PC-3 (cell line): ENCODE measurements at places on chromosomes 11 and 22.

- no peak for DNase-seq
Observed at GRCh38 chr22:42711281-42711731, 9.4 kb downstream of the A4GALT start.

GRCh38 chr11:130611791-130612251 lies 163.4 kb downstream of the ADAMTS15 start:
- peak; percentile 52 for DNase-seq

- DNase-seq: no peak
Observed at GRCh38 chr11:113278925-113279324, 35.5 kb upstream of the TTC12 start.

GRCh38 chr11:35157814-35158700 lies 19.1 kb downstream of the CD44 start:
- DNase-seq: no peak

- peak; percentile 76 for DNase-seq
Observed at GRCh38 chr11:78664636-78665035, 90.0 kb upstream of the NARS2 start.

DNA sequence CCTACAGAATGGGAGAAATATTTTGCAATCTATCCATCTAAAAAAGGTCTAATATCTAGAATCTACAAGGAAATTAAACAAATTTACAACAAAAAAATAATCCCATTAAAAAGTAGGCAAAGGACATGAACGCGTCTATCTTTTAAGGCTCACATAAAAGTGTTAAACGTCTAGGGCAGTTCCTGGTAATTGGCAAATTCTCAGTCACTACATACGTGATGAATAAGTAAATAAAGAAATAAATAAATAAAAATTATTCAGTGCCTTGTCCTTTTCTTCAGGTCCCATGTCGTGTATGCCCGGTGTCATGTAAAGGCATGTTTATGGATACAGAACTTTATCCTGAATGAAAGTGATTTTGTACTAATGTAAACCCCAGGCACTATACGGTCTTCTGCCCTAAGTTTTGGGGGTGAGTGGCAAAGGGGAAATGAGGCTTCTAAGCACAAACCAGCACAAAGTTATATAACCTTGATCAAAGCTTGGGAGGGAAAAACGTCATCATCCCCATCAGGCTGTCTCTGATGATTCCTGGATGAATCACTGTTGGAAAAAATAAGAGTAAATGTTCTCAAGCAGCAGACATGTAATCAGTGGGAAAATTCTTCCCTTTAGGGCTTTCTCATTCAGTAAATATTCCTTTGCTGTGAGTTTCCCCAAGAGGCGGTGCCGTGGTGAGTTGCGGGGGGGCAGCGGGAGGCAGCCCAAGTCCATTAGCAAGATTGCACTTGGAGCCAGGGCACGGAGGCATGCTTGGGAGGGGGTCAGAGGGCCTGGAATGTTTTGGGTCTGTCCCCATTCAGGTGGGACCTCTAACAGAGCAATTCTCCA lies 30.4 kb upstream of the MICAL2 start:
- peak; percentile 96 for DNase-seq

DNA sequence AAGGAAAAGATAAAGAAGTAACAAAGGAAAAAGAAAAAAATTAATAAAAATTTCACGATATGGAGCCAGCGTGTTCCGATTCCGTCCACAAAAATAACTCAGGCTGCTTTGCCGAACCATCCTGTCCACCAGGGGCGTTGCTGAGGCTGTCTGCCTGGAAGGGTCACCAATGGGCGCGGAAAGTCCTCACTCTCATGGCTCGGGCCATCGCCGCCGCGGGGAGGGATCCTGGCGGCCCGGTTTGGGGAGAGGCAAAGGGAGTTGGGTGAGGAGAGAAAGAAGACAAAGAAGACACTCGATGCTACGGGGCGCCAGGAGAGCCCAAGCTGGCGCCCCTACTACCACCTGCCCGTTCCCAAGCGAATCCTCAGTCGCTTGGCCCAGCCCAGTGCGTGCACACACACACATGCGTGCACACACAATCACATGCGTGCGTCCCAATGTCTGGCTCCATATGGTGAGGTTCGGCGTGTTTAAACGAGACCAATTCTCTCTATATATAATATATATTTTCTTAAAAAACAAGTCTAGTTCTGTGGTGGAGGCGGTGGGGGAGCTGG lies 5.6 kb upstream of the PYGM start:
- no peak for DNase-seq

DNA sequence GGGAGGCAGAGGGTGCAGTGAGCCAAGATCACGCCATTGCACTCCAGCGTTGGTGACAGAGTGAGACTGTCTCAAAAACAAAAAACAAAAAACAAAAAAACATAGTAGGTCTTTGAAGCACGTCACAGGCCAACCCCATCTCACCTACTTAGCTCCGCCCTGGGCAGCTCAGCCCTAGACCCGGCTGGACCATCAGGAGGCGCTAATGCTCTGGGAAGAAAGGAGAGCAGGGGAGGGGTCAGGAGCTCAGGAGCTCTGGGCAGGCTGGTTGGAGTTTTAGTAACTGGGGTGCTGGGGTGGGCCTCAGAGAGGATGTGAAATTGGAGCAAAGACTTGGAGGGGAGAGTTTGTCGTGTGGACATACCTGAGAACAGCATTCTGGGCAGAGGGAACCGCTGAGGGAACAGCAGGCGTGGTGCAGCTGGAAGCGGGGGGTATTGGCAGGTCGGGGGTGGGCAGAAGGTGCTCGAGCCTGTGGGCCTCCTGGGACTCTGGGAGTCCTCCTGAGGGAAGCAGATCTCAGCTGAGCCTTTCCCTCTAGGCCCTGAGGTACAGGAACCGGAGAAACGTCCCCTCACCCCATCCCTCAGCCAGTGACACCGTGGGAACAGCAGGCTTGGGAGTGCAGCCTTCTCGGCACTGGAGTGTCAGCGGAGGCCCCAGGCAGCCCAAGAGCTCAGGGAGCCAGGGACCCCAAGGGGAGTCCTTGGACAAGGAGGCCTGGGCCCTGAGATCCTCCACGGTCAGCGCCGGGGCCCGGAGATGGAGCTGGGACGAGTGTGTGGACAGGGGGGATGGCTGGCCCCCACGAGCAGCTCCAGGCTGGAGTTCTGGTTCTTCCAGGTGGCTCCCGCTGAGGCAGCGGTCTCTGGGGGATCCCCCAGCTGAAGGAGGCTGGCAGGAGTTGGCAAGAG lies 2.2 kb upstream of the RPS6KA4 start:
- DNase-seq: peak; percentile 79

DNA sequence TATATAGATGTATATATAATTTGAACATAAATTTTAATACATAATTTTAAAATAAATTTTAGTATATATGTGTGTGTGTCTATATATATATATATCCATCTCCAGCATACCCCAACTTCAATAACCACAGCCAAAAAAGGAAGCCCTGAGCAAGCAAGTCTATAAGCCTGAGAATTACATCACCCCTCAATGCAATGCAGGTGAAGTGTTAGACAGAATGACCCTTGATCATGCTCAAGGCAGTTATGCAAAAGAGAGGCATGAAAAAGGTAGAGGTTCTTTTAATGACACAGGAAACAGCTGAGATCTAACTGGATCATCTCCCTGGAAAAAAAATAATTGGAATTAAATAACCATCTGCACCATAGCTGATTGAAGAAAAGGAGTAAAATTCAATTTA lies 557.9 kb upstream of the ANO5 start:
- no peak for DNase-seq

- DNase-seq: peak; percentile 54
Observed at GRCh38 chr11:76623171-76623883, 47.2 kb downstream of the LRRC32 start.

GRCh38 chr11:112790286-112790685 lies 170.9 kb upstream of the NCAM1 start:
- DNase-seq: no peak

- DNase-seq: no peak
Observed at GRCh38 chr11:73154178-73154577, 12.1 kb upstream of the FCHSD2 start.

DNA sequence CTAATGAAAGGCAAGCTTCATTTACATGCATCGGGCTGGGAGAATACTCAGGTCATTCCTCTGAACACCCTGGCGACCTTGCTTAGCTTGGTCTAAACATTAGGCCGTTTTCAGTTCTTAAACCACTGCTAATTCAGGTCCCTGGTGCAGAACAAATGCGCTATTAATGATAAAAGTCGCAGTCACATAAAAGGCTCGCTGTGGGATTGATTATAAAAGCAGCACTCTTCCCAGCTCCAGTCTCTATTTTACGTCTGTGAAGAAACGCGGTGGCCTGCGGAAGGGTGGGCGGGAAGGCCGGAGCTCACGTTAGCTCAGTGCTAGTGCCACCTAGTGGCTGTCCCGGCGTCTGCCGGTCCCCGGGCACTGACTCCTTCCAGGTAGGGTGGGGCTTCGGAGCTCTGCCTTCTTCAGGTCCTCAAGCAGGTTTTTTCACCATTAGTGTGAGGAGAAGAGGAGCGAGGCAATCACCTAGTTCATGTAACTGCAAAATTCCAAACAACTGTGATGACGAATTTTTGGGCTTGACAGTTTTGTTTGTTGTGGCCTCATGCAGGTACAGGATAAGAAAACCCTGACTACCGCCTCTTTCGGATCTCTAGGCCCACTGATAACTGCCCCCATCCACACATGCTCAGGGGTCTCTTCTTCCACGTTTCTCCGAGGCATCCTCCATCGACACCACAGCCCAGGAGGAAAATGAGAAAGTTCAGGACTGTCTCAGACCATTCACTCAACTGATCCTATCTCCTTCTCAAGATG lies 66.5 kb upstream of the CLMP start:
- DNase-seq: peak; percentile 96

DNA sequence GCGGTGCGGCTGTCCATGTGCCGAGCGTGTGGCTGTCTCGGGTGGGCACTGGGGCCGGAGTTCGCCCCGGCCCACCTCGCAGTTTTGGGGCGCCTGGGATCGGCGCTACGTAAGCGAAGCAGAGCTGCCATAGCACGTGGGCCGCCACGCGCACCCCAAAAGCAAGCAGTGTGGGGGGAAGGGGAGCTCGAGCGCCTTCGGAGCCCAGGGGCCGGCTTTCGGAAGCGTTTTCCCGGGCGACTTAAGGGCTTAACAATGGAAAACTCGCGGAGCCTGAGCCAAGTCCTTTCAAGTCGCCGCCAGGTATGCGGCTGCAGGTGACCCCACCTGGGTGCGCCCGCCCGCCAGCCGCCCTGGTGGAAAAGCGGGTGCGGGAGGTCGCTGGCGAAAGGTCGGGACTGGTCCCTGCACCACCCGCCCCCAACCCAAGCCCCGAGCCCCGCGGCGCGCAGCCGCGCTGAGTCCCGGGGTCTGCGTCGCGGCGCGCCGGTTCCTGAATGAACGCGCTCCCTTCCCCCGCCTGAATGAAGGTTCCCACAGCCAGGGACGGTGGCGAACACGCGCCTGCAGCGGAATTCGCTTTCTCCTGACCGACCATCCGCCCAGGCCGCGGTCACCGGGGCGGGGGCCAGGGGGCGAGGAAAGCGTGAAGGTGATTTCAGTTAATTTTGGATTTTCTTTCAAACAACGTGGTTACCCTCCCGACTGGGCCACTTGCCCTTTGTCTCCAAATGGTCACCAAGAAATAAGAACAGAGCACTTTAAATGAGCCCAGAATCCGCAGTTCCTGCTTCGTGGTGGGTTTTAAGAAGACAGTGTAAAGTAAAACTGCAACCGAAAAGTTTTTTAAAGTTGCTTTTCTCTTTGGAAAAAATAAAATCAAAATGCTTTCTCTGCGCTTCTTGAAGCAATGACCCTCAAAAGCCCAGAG lies 2.8 kb upstream of the CCND1 start:
- DNase-seq: peak; percentile 74

GRCh38 chr11:15720460-15720859 lies 605.7 kb downstream of the INSC start:
- DNase-seq: no peak

GRCh38 chr11:104096900-104097299 lies 60.5 kb downstream of the DDI1 start:
- no peak for DNase-seq

GRCh38 chr11:65776196-65776595 lies 4.6 kb downstream of the AP5B1 start:
- no peak for DNase-seq

GRCh38 chr11:22688914-22689313 lies 22.5 kb downstream of the GAS2 start:
- no peak for DNase-seq

DNA sequence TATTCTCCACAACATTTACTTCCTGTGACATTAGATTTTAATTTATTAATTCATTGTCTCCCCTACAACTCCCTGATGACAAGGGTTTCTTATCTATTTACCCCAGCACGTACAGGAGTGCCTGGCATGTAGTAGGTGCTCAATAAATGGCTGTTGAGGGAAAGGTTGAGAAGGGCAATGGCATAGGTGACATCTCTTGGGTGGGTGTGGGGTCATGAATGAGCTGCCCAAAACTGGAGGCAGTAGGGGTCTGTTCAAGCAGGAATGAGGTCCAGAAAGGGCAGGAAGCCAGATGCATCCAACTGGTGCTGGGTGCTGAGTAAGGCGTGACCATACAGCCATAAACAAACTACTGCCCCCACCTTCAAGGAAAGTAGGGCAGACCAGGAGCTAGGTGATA lies 2.8 kb downstream of the VWCE start:
- DNase-seq: no peak

GRCh38 chr11:108698844-108699642 lies 34.2 kb downstream of the DDX10 start:
- no peak for DNase-seq

DNA sequence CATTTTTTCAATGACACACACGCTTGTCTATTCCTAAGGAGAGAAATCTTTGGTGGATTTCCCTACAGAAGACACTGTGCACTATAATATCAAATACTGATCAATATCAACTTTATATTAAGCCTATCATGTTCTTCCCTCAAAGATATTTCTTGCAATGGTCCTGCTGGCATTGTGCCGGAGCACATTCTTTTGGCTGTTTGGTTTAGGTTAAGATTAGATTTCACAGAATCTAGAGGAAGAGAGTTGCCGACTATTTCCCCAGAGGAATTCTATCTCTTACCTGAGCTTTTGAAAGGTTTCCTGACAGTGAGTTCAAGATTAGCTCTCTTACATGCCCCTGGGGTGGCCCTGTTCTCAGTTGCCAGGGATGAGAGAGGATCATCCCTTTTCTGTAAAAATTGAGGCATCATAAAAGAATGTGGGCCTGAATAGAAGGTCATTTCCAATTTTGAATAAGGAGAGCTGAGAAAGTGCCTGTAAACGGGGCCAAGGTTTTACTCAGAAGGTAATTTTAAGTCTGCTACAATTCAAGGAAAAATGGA lies 180.6 kb upstream of the ARHGAP20 start:
- no peak for DNase-seq

DNA sequence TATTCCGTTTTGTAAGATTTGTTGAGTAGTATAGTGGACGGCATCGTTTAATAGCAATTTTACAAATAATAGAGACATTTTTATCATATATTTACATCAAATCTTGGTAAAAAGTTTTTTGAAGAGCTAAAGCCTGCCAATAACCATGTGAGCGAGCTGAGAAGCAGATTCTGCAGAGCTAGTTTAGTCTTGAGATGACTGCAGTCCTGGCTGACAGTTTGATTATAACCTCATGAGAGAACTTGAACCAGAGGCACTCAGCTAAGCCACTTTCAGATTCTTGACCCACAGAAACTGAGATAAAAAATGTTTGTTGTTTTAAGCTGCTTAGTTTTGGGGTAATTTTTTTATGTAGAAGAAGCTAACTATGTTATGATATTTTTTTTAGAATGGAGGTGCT lies 78.9 kb downstream of the PDE3B start:
- no peak for DNase-seq
